ENCODE measurements at places on chromosomes 7 and 10.

DNA sequence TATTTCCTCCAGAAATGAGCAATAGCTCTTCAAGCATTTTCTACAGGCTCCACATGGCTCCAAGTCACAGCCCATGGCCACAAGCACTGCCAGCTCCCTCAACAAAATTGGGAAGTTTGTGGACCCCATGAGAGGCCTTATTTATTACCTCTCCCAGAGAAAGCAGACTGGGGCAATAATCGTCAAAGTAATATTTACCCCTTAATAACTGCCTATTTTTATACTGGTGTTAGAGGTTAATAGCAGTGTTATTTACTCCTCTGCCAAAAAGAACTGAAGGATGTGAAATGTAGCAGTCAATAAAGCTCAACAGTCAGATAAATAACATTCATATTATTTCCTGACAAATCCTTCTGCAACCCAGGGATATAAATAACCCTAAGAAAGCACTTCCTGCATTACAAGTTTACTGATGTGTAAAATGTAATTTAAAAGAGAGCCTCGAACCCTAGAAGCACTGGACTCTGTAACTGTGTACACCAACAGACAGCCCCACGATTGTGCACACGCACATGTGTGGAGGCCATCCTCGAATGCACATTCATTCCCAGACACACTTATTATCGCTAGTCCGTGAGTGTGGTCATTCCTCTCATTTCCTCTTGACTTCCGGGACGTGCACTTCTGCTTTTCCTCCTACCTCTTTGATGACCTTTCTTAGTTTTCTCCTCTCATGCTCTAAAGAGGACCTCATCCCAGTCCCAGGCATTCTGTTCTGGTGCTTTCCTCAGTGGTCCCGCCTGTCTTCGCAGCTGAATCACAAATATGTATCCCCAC lies 157.4 kb downstream of the EVX1 start:
- no peak for DNase-seq

- no peak for DNase-seq
These were observed 164.1 kb upstream of the NPY start for GRCh38 chr7:24119852-24120251.

DNA sequence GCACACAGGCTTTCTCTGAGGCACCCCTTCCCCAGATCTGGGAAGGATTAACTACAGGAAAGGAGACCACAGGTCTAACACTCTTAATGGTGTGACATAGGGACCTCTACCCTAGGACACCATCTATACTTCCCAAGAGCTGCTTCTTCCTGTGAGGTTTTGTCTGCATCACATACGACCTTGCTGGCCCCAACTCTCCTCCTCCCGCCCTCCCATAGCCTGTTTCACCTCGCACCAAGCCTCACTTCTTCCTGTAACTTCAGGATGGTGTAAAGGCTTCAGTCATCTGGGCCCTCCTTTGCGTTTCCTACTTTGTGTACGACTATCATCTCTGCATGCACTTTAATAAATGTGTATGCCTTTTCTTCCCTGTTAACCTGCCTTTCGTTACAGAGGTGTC lies 274.3 kb downstream of the KLF6 start:
- DNase-seq: no peak

DNA sequence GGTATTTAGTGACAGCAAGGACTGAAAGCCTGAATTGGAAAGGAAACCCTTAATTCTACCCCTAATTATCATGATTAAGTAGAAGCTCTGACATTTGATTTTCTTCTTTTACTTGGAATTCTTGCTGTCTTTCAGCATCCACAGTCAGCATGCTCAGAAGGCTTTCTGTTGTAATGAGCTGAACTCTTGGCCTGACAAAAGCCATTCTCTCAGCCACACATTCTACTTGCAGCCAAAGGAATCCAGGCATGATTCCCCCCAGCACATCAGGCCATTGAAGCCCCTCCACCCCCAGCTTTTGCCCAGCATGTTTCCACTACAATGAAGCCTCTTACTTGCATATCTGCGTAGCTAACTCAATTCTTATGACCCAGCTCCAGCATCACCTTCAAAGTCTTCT lies 94.3 kb upstream of the FRMD4A start:
- DNase-seq: no peak

GRCh38 chr7:6407434-6407833 lies 40.3 kb downstream of the DAGLB start:
- no peak for DNase-seq

GRCh38 chr7:51340029-51340838 lies 23.6 kb upstream of the COBL start:
- no peak for DNase-seq

DNA sequence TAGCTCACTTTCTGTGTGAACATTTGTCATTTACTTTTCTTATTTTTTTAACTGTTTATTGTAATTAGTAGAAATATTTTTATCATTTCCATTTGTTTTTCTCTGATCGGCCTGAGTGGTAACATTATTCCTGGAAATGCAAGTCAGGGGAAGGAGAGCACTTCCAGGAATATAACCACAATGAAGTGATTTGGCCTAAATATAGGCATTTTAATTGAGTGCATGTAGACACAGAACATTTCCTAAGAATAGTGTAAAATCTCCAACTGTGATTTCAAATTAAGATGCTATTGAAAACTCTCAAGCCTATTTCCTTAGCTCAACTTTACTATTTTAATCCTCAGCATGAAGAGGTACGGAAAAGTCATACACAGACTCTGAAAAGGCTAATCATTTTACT lies 86.5 kb upstream of the SKAP2 start:
- DNase-seq: no peak

- no peak for DNase-seq
These were observed 265.9 kb upstream of the ZMIZ1 start for GRCh38 chr10:78802866-78803265.

DNA sequence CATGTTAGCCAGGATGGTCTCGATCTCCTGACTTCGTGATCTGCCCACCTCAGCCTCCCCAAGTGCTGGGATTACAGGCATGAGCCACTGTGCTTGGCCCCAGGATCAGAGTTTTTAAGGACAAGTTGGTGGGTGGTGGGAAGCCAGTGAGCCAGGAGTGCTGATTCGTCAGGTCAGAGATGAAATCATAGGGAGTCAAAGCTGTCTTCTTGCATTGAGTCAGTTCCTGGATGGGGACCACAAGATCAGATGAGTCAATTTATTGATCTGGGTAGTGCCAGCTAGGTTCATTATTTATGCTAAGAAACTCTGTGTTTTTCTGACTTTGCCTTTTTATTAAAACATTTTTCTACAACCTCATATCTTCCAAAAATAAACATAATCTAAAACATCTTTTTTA lies 423.8 kb downstream of the ARL4A start:
- no peak for DNase-seq

- DNase-seq: no peak
These were observed 7.0 kb upstream of the HOXA11 start for GRCh38 chr7:27191833-27192545.

GRCh38 chr10:672203-672602 lies 17.3 kb downstream of the DIP2C start:
- DNase-seq: no peak

GRCh38 chr10:126302826-126303665 lies 85.2 kb downstream of the ADAM12 start:
- no peak for DNase-seq

DNA sequence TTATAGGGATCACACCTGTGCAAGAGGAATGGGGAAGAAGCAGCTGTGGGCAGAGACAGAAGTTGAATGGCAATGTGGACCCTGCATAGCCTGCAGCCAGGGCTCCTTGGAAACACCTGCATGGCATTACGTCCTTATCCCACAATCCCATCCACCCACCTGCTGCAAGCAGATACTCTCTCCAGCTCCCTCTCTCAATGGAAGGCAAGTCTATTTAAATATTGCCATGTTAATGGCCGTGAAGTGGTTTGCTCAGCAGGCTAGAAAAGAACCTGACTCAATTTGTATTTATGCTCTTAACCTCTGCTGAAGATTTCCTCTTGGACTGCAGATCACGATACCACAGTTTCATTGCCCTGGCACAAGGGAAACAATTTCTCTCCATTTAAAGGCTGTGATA lies 417.0 kb downstream of the TYW1 start:
- DNase-seq: no peak

DNA sequence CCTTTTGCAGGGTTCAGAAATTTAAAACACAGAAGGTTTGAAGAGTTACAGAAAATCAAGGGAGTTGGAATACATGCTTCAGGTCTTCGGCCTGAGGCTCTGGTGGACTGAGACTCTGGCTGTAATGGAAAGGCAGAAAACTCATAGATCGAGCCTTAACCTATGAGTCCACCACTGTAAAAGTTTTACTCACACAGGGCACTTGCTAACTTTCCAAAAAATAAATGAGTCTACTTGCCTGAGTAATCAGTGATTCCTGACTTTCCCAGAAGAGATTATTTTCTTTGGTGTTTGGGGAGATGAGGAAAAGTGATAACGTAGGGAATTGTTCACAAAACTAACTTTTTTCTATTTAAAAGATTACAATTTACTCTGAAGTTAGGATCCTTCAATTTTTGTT lies 108.0 kb downstream of the MBL2 start:
- DNase-seq: no peak

- DNase-seq: no peak
These were observed 188.3 kb downstream of the CHCHD3 start for GRCh38 chr7:132893560-132893959.
